ENCODE measurements at places on chromosomes 3 and 15.

DNA sequence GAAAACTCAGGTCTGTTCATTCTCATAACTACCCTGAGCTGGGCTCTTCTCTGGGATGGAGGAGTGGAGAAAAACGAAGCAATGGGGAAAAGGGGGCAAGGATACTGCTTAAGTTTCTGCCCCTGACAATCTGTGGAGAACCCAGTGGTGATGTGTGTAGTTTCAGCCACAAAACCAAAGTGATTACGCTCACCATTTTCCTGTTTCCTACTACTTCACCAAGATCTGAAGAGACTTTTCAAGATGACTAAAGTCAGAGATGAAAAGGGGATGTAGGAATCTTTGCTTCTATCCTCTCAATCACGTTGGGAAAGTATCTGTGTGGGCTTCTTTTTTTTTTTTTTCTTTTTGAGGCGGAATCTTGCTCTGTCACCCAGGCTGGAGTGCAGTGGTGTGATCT lies 8.3 kb upstream of the UBE2E1 start:
- DNase-seq: no peak

- DNase-seq: no peak
Measured at GRCh38 chr3:27861046-27862036, 139.2 kb upstream of the EOMES start.

DNA sequence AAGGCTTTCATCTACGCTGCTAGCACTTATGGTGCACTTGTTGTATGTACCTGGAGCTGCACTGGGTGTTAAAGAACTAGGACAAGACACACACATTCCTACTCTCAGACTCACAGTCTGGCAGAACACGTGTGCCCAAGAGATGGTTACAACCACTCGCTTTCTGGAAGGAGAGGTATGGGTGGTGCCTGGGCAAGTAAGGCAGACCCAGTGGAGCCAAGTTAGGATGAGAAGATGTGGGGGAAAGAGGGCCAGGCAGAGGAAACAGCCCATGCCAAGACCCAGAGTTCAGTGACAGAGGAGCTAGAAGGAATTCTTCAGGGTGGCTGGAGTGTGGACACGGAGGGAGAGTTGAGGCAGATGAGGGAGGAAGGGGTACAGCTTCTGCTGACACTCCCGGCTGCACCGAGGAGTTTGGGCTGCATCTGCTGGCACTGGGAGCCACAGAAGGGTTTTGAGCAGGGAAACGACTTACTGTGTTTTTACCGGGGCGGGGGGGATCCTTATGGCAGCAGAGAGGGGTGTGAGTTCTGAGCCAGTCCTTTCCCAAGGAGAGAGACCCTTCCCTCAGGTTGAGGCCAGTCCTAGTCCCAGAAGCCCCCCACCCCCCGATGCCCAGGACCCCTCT lies 59.0 kb downstream of the GRIP2 start:
- no peak for DNase-seq

DNA sequence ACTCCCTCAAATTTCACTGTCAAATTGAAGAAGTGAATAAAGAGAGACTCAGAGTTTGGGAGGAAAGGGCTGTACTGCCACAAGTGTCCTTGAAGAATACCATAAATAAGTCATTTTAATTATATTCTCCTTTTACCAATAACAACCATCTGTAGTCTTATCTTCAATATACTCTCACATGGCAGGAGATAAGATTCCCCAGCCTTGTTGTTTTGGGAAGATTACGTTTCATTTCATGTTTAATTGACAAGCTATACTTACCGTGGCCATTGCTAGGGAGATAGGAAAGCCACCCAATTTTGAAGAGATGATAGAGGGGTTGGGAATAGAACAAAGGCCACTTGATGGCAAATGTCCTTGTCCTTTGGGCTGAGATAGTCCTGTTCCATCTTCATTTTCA lies 2.3 kb downstream of the MINDY4B start:
- DNase-seq: no peak

- no peak for DNase-seq
Measured at GRCh38 chr3:102112704-102113230, 263.5 kb downstream of the NFKBIZ start.

- no peak for DNase-seq
Measured at GRCh38 chr15:51302480-51302879, 35.9 kb downstream of the CYP19A1 start.

DNA sequence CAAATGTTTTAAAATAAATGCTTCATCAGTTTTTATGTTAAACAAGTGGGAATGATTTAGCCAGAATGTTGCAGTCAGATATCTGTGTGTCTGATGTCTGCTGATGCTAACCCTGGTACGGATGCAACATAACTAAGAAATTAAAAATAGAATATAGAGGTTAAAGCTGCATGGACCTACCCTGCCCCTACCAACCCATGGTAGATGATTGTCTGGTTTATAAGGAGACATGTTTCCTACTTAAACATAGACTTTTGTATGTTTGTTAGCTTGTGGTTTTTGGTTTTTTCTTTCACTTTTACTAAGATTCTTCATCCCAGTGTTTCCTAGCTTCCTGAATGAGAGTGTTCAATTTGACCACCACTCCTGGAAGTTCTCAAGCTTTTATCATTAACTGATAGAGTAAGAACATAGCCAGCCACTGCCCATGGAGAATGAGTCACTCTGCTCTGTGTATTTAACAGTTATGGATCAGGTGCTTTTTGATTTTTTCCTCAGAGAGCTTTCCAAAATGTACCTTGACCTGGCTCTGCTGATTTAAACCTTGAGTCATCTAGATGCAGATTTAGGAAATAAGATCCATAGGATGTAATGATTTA lies 70.7 kb upstream of the VEPH1 start:
- DNase-seq: no peak

DNA sequence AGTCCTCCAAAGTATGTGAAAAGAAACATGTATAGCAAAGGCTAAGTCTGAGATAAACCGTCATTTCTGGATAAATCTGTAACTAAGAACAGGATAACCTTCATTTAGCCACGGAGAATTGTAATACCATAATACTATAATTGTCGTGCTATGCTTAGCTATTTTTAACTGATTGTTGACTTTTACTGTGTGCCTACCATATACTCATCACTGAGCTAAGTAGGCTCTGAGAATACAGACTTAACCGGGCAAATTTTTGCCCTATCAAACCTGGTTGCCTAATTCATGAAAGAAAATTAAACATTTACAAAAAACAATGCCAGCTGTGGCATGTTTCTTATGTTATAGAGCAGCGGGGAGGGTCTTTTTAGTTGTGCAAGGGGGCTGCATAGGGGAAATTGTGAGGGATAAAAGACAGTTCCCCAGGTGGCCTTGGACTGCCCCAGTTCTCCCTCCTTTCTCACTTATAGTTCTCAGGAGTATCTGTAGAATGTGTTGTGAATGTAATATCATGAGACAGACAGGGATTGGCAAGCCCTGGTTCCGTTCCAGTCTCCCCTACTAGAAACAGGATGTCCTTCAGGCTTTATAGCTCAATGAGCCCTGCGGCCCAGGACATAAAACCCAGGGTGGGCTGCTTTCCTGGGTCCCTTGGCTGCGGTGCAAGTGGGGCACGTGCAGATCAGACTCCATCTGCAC lies 318.5 kb downstream of the GBE1 start:
- DNase-seq: no peak

DNA sequence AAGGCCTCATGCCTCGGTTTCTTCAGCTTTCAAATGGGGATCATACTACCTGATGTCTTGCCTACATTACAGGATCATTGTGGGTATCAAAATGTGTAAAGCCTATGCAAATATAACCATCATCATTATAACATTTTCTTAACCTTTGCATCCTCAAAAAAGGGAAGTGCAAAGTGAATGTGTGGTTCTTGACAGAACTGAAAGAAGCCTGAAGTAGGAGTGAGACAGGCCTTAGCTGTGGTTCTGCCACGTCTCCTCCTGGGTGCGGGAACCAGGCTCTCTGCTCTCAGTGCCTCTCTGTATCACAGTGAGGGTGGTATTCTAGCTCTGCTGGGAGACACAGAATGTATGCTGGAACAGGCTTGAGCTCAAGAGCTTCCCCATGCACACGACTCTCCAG lies 316.9 kb upstream of the ICE2 start:
- no peak for DNase-seq

DNA sequence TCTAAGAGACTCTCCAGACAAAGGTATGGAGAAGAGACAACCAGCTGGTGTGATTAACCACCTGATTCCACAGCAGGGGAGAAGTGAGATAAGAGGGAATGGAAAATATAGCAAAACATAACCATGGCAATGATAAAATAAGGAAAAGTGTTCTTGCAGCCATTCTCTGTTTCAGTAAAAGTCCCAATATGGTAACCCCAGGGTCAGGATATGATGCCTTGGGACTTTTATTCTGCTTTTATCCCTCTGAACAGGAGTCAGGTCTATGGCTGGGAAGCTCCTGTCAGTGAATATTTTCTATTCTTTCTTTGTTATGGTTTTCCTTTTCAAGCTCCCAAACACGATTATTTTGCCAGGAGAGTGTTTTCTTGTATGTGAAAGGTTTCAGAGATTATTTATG lies 94.2 kb downstream of the SLC9A9 start:
- DNase-seq: no peak

DNA sequence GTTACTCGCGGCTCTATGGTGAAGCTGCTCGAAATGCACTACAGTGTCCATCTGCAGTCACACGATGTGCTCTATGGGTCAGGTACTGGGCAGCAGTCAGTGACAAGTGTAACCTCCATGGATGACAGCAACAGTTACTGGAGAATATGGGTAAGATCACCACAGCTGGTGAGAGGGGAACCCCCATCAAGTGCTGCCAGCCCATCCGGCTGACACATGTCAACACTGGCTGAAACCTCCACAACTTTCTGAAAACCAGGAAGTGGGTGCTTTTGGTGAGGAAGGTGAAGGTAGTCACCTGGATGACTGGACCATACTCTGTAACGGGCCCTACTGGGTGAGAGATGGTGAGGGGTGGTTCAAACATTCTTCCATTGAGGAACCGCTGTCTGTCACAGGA lies 87.4 kb upstream of the C15orf39 start:
- no peak for DNase-seq

GRCh38 chr15:64105113-64105704 lies 9.4 kb downstream of the SNX1 start:
- DNase-seq: no peak

DNA sequence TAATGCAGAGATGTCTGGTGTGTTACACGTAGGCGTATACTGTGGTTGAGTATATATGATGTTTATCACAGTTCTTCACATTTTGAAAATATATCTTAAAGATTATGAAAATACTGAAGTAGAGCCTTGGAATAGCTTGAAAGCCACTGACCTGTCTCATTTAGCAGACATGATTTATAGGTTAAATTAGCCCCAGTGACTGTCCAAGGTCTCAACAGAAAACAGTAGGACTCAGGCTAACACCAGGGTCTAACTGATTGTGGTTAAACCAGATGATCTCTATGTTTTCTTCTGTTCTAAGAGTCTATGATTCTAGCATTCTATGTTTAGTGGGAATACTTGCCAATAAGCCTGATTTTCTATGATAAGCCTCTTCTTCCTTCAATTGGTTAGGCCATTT lies 166.4 kb upstream of the NR2E3 start:
- no peak for DNase-seq

DNA sequence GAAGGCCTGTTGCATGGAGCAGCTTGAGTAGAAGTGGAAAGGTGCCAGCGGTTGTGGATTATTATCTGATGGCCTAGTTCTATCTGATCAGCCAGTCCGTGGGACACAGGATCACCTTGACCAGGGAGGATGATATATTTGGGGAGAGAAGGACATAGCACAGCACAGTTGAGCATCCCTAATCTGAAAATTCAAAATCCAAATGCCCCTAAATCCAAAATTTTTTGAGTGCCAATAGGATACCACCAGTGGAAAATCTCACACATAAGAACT lies 6.0 kb downstream of the CSPG4 start:
- no peak for DNase-seq

GRCh38 chr15:44668921-44669320 lies 5.5 kb upstream of the SPG11 start:
- no peak for DNase-seq

GRCh38 chr3:85821130-85821756 lies 862.5 kb downstream of the CADM2 start:
- no peak for DNase-seq

- DNase-seq: peak; percentile 74
Measured at GRCh38 chr15:61051569-61052031, 177.5 kb downstream of the RORA start.

DNA sequence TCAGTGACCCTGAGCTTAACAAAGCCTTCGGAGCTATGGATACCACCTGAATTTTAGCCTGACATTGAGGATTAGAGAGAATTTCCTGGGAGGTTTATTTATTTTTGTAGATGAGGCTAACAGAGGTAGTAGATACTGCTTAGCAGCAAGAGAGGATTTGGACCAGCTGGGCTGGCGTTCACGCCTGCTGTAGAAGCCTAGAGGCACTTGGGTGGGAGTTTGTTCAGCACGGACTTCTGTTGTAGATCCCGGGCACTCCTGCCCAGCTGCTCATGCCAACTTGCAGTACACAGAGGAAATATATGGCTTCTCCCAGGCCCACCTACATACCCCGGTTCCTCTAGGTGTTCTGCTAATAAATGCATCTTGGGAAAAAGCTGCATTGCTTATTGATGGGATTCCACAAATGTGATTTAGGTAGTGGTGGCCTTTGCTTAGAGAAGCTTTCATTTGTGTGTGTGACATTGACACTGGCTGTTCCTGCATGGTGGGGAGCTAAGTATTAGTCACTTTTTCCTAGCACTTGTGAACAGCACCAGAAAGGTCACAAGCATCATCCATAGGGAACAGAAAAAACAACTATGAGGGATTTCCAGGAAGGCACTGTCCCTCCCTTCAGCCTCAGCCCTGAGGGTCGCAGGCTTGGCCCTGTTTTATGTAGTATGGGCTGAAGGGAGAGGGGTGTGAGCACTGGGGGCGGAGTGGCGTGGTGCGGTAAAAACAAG lies 324.8 kb upstream of the LRRFIP2 start:
- no peak for DNase-seq

GRCh38 chr15:81751816-81752545 lies 293.8 kb downstream of the MEX3B start:
- DNase-seq: no peak

DNA sequence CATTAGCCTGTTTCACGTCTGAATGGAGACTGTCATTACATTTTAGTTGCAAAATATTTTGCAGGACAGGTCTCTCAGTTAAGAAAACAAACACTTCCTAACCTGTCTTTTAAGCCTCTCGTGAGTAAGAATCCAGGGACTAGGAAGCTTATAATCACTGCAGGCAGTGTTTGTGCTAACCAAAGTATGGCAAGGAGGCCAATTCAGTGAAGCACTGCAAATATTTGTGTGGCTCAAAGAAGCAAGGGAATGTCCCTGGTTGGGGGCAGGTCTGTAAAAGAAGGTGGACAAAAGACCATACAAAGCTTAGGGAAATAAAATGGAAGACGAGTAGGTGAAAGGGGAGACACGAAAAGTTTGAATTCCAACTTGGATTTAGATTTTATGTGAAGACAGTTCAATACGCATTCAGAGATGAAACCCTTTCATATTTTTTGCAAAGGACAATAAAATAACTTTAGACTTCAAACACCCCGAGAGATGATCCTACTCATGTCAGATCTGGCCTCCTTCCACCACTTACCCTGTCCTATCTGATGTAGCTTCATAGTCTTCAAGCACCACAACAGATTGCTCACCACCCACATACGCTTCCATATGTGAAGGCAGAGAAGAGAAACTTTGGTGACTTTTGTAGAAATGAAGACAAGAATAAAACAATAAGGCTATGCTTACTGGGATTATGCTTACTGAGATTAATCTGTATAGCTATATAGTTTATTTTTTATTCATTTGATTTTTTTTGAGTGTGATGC lies 240.9 kb downstream of the TUSC7 start:
- no peak for DNase-seq

Data from fibroblast of skin of right quadriceps (primary cell).